Right ventricle myocardium superior (tissue), 1 donor: ENCODE measurements at places on chromosomes 6 and 20. TPM values are rescaled to one million over a fixed set of nuclear protein-coding genes. Genes with fewer than 3 reads are reported as not detected.
A peak's percentile ranks its signal among the peaks of the same experiment; 100 is the strongest.

The PTCHD4 gene
- 0.81 TPM for total RNA-seq

The ABCF1 gene
- total RNA-seq: 32.5 TPM

The EMILIN3 gene
- total RNA-seq: 5.6 TPM

The UST gene
- total RNA-seq: 3.9 TPM

DNA sequence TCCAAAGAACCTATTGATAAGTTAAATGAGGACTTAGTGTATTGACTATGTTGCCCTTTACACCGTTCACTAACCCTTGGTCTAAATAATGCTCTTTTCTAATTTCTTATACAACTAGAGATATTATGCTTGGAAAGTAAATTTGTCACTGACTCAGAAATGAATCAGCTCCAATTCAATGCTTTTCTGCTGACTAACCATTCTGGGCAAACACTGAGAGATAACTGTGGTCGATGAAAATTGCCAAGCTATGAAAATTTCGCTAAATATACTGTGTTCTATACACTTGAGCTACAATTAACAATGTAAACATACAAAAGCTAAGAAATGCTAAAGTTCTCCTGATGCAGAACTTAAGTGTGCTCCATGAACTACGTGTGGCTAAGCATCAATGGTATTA, 23.1 kb upstream of the FBXO9 start:
- no peak for DNase-seq

DNA sequence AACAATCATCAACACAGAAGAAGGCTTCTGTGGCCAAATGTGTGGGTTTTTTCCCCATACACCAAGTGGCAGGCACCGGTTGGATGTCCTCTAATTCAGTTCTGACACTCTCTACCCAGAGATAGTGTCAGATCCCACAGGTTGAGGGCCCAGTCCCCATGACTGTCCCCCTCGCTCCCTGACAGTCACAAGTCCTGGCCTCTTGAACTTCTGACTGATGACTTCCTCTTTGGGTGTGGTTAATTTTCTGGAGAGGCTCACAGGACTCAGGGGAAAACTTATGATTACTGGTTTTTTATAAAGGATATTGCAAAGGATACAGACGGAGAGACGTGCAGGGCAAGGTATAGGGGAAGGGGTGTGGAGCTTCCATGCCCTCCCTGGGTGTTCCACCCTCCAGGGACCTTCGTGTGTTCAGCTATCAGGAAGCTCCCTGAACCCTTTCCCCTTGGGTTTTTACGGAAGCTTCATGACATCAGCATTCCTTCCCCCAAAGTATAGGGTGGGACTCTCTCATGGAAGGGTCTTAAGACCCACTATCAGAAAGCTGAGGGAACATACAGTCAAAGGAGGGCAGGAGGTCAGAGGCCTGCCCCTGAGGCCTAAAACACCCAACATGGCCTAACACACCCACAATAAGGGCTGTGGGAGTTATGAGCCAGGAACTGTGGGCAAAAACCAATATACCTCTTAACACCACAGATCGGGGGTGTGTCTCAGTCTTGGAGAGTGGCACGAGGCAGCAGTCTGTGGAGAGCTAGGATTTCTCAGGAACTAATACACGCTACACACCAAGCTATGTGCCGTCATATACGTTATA, 33.3 kb downstream of the FARS2 start:
- DNase-seq: no peak

GRCh38 chr6:70175770-70176169, 127.1 kb downstream of the COL9A1 start:
- DNase-seq: no peak

- DNase-seq: no peak
These were observed 1.2 kb upstream of the ADGRF1 start for GRCh38 chr6:47043286-47043685.

DNA sequence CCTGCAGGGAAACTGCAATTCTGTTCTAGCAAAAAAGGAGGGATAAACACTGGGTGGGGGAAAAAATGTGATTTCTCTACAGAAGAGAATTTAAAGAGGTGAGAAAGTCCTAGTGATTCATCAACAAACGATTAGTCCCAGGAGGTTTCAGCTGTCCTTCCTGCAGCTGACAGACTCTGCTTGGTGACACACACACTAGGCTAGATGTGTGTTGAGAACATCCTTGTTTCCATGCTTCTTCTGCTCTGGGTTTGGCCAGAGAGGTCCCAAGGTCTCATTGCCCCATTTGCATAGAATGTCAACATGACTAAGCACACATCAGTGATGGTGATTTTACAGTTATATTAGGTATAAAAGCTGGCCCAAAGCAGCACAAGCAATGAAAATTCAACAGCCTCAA, 258.3 kb downstream of the NFATC2 start:
- no peak for DNase-seq

DNA sequence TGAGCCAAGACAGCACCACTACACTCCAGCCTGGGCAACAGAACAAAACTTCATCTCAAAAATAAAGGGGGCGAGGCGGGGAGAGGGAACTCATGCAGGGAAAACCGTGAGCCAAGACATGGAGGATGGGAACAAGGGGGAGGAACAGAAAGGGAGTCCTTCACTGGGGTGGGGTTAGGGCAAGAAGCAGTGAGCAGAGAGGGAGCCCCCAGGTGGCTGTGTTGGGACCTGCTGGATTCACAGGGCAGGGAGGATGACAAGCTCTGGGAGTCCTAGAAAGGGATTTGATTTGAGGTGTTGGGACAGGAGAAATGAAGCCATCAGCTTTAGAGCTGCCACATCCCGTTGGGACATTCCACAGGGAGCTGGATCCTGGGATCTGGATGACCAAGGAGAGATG, 90.6 kb upstream of the TOP1 start:
- DNase-seq: no peak

DNA sequence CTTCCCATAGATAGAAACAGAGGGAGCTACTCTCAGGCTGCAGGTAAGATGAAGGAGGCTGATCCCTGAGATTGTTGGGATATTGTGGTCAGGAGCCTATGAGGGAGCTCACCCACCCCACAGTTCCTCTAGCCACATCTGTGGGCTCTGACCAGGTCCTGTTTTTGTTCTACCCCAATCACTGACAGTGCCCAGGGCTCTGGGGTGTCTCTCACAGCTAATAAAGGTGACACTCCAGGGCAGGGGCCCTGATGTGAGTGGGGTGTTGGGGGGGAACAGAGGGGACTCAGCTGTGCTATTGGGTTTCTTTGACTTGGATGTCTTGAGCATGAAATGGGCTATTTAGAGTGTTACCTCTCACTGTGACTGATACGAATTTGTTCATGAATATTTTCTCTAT, 2.8 kb downstream of the HLA-F start:
- no peak for DNase-seq

GRCh38 chr6:27332692-27333641, 20.9 kb upstream of the POM121L2 start:
- no peak for DNase-seq

- no peak for DNase-seq
These were observed 71.1 kb downstream of the CDH22 start for GRCh38 chr20:46237227-46237626.

DNA sequence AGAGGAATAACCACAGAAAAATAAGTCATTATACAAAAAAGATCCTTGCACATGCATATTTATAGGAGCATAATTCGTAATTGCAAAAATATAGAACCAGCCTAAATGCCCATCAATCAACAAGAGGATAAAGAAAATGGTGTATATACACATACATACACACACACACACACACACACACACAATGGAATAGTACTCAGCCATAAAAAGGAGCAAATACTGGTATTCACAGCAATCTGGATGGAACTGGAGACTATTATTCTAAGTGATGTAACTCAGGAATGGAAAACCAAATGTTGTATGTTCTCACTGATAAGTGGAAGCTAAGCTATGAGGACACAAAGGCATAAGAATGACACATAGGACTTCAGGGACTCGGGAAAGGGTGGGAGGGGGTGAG, 1.9 kb upstream of the KIAA1586 start:
- DNase-seq: no peak

- no peak for DNase-seq
These were observed 13.9 kb downstream of the CCN2 start for GRCh38 chr6:131937226-131937625.

GRCh38 chr6:133312006-133312405, 70.8 kb downstream of the EYA4 start:
- DNase-seq: no peak

DNA sequence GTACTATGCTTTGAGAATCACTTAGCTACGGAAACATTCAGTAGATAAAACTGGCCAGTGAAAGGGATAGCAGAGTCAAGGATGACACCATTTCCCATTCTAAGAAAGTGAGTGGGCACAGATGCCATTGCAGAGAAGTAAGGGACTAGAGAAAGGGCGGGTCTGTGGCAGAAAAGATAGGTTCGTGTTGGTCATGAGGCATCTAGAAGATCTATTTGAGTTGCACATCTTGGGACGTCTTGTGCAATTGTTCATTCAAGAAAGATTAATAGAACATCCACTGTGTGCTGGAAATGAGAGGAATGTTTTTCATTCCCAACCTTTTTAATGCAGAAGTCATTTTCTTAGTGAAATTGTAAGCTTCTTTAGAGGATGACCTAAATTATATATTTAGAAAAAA, 161.7 kb downstream of the PLCB1 start:
- DNase-seq: no peak

DNA sequence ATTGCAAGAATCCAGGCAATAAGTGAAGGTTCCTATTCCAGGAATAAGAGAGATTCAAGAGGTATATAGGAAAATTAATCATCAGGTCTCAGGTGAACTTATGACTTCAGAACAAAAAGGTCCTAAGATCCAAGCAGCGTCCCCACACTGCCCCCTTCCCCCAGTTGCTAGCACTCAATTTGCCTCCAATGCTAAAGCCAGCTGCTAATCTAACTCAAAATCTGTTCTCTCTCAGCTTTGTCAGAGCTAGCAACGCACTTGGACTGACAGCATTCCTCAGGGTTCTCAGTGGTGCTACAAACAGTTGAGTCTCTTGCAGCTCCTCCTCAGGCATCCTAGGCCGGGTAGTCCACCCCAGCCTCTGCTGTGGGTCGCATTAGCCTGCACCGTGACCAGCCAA, 148.3 kb downstream of the RFX6 start:
- DNase-seq: no peak

DNA sequence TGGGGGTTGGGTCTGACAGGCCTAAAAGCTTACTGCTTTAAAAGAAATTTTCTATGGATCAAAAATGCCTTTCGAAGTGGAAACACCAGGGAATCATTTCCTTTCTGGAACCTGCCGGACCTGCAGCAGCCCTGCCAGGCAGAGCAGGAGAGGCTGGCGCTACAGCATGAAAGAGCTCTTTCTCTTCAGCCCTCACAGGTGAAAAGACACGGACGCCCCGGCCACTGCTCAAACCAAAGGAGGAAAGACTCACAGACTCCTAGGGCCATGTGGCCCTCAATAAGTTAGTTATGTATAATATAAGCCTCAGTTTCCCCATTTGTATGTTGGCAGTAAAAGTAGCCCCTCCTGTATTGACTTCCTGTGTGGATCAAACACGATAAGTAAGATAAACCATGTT, 8.3 kb downstream of the SCML4 start:
- DNase-seq: no peak

DNA sequence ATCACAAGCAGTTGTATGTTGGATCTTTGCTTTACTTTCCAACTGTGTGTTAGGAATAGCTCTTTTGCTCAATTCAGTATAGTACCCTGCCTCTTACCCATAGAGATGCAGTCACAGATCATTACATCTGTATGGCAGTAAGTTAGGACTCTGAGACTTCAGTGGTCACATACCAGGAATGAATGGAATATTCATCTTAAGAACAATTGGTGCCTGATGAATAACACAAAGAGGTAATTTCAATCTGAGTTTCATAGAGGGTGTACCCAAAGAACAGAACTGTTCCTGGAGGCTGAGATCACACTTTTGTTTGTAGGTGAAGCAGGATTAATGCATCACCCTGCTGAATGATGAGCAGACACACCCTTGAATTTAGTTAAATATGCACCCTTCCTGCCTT, 28.7 kb upstream of the KIF13A start:
- DNase-seq: no peak

- DNase-seq: no peak
These were observed 3.3 kb downstream of the TRMT11 start for GRCh38 chr6:125989631-125990030.

GRCh38 chr6:122609881-122610689, at the start of gene PKIB:
TSS of gene PKIB (plus strand) at chr6:122610405. CDS start at chr6:122717795, 107,390 bp downstream.
- DNase-seq: peak; percentile 78

DNA sequence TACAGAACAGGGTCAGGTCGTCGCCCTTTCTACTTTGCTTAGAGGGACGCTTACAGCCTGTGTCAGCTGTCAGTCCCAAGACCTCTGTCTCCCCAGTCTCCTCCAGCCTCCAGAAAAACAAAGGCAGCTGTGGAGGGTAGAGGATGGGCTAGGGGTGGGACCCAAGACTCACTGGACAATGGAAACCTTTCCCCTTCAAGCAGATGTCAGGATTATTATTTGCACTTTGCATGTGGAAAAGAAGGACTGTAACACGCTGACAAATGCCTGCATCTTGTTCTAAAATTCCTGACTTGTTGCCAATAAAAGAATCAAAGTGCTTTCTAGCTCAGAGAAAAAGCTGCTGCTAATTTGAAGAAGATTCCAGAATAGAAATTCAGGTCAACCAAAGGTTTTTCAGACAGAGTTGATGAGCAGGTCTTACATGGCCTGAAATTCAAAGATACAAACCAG, 58.7 kb downstream of the SNX5 start:
- no peak for DNase-seq

DNA sequence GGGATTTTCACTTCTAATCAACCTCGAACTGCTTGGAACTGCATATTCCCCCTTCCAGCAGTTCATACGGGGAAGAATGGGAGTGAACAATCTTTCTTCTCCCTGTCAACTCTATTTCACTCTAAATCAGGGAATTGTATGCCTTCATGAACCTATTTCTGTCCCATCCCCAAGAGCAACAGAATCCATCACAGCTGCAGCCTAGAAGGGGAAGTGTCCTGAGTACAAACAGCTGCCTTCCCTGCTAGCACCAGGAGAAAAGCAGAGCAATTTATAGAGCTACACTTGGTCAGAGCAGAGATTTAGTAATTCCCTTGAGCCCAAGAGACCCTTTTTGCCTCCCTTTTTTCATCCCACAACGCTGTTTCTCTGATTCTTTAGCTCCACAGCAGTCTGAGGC, 208.4 kb downstream of the ADGRG6 start:
- DNase-seq: no peak

DNA sequence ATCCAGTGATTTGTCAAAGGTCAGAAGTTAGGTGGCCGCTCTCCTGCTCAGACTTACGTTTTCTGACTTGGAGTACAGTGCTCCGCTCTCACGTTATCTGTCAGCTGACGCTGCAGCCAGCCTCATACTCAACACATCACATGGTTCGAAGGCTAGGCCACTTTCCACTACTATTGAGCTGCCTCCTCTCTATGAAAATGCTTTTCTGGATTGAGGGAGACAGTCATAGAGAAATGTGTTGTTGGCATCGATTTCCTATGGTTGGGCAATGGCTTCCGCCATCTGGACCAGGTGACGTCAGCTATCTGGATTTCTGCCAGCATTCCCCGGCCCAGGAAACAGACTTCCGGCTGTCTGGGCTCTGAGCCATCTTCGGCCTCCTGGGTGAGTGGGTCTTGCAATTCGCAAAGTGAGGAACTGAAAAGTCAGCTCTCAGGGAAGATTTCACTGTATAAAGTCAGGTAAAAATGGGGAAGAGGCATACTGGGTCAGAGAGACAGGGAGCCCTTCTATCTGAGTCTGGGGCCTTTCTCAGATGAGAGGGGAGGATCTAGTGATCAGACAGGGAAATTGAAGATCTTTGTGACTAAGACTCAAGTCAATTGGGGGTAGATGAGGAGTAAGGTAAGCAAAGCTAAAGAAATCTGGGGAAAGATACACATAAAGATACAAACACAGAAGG, 37.5 kb upstream of the IER3 start:
- DNase-seq: peak; percentile 97
